Left lobe of liver (tissue), 2 donors: ENCODE measurements at places on chromosomes 1 and 21. TPM values are rescaled to one million over a fixed set of nuclear protein-coding genes. Genes with fewer than 3 reads are reported as not detected.

Gene RNF19B
- total RNA-seq: 6.6 TPM

Gene GOLPH3L
- total RNA-seq: 10.2 TPM

GRCh38 chr1:79825551-79825950 is 819.0 kb upstream of the ADGRL4 start:
- DNase-seq: no peak

Gene IPO13
- 17.0 TPM for total RNA-seq

Gene MIXL1
- total RNA-seq: not detected

GRCh38 chr1:3788756-3789420 is 7.4 kb downstream of the LRRC47 start:
- no peak for DNase-seq

GRCh38 chr1:203915811-203916210 is 54.4 kb downstream of the SNRPE start:
- no peak for DNase-seq

Gene LPAR3
- 0.08 TPM for total RNA-seq

GRCh38 chr1:224509907-224510306 is 75.3 kb upstream of the WDR26 start:
- no peak for DNase-seq

Gene LCE2C
- total RNA-seq: not detected

- DNase-seq: peak; percentile 39
These were observed 11.4 kb upstream of the SPATC1L start for GRCh38 chr21:46195595-46196195.

Gene ACOT11
- total RNA-seq: 1.5 TPM

Gene TEX38
- not detected for total RNA-seq

DNA sequence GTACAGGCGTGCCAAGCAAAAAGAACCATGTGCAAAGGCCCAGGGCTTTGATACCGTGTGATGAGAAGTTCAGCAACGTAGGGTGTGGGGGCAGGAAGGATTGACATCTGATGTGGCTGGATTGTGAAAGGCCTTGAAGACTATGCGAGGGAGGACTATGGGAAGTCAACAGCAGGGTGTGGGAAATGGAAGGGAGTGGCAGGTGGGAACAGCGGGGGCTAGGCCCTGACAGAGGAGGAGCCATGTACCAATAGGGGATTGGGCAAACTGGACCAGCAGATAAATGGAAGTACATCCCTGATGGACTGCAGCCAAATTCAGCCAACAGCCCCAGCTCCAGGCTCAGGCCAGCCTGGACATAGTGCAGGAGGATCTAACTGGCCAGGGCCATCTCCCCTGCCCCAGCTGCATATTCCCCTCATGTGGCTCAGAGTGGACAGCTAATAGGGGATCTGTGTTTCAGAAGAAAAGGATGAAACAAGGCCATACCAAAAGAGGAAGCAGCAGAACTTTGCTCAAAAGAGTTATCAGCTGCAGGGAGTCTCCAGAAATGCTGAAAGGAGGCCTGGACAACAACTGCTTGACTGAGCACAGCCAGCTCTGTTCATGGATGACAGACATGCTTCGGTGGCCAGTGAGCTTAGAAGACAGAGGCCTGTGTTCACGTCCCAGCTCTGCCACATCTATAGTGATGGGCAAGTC is 140.2 kb upstream of the SGIP1 start:
- no peak for DNase-seq

DNA sequence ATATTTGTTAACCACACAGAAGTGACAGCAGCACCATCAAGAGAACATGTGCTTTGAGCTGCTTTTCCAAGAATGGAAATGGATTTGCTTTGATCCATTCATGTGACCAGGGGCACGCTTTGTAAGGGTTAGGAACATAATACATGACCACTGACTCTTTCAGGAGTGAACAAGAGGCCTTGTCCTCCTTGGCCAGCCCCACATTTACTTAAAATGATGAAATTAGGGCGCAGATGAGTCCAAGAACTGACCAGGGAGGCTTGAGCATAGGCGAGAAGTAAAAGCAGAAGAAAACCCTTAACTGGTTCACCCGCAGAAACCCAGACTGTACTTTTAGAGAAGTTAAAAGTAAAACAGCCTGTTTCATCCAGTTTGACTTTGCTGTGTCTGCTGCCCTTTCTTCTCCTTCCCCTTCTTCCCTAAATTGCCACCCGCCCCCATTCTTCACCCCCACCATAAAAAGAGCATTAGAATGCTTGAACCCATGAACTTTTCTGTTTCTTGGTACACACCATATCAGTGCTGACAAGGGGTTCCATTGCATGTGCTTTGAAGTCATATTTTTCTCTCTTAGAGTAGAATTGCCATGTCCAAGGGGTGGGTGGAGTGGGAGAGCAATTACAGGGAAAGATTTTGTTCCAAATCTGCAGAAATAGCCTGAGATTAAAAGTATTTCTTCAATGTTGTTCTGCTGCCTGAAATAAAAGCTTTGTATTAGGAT is 2.6 kb upstream of the GLUL start:
- no peak for DNase-seq

GRCh38 chr1:16170283-16170673 is 14.4 kb upstream of the EPHA2 start:
- no peak for DNase-seq

DNA sequence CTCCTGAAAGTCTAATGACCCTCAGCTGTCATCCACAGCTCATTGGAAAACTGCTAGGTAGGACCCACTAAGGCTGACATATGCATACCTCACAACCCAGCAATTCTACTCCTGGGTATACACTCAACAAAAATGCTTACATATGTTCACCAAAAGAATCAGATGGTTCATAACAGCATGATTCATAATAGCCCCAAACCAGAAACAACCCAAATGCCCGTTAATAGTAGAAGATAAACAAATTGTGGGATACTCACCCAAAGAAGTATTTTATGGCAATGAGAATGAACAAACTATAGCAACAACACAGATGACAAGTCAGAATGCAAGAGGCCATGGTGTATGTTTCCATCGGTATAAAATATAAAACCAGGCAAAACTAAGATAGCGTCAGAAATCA is 124.6 kb downstream of the HLCS start:
- DNase-seq: no peak

DNA sequence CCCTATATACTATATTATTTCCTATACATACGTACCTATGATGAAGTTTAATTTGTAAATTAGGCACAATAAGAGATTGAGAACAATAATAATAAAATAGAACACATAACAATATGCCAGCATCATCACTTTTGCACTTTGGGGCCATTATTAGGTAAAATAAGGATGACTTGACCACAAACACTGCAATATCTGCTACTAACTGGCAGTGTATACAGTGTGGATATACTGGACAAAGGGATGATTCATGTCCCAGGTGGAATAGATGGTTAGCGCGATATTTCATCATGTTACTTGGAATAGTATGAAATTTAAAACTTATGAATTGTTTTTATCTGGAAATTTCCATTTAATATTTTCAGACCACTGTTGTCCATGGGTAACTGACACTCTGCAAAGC is 35.4 kb upstream of the TXLNA start:
- DNase-seq: no peak

GRCh38 chr1:186618401-186619170 is 61.6 kb downstream of the PTGS2 start:
- peak; percentile 49 for DNase-seq

DNA sequence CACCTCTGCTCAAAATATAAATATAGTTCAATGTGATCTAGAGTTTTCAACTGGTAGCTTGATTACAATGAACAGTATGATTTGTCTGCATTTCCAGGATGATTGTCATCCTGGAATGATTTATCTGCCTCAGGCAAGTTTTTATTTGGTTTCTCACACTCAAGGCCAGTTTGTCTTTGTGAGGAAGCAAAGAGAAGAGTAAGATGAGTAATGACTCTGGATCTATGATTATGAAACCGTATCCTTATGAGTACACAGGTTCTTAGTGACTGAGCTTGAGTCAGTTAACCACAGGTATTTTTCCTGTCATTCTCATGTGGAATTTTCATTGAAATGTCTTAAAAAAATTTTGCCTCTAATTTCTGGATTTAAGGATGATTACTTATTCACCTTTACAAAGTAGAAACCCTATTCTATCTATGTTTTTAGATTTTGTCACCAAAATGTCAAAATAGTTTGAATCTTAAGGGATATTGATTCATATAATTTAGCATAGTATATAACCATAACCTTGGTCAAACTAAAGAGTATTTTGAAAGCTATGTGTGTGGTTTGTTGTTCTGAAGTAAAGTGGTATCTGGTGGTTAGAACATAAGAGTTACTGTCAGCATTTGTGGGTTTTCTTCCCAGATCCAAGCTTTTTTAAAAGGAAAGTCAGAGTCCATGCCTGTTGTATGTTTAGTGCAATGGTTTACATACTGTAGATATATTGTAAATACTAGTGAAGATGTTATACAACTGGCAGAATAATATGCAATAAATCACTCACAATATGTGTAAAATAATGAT is 145.0 kb downstream of the RASAL2 start:
- DNase-seq: no peak

- no peak for DNase-seq
These were observed 9.1 kb upstream of the CTH start for GRCh38 chr1:70401974-70402373.

DNA sequence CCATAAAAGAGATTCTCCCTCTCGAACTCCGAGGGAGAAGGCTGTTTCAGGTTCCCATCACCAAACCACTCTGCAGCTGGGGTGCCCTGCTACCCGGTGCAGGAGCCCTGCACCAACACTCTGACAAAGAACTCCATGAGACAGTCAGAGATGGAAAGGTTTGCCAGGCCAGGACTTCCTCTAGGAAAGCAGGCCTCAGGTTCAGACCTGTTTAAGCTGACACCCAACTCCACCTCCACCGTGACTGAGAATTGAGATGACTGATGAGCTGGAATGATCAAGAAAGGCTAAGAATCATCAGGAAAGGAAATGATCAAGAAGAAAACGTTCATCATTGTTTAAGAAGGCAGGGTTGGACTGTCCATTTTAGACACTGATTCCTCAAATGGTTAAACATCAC is 46.2 kb upstream of the KCNE1 start:
- no peak for DNase-seq

GRCh38 chr1:32859915-32860314 is 10.8 kb downstream of the FNDC5 start:
- DNase-seq: no peak

- DNase-seq: no peak
These were observed 54.6 kb upstream of the DPT start for GRCh38 chr1:168783458-168784210.

Gene MYBPH
- total RNA-seq: not detected

GRCh38 chr1:164058198-164058597 is 500.8 kb upstream of the PBX1 start:
- no peak for DNase-seq

DNA sequence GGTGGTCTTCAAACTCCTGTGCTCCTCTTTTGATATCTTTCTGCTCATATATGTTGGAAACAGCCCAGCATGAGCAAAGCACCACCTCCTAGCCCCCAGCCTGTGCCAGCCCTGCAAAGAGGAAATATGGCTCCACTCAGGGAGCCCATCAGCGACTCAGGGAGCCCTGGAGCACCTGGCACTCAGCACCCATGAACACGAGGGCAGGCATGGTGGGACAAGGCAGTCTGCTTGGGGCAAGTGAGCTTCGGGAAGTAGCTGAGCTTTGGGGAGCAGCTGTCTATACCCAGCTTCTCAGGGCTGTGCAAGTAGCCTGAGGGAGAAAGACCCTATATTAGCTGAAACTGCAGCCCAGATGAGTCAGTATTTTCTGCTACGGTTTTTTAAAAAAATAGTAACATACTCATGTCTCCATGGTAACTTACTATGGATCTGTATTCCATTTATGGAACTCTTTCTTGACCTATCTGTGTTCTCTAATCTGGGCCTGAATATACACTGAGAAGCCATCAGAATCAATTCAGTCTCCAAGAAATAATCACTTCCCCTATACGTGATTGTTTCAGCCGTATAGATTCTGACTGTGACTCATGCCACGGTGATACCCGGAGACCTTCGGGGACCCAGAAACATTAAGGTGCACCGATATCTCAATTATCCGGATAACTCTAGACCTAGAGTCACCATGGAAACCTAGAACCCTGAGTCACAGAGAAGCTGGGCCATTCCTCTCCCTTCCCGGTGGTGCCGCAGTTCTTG is 1.5 kb upstream of the ETS2 start:
- DNase-seq: no peak

- no peak for DNase-seq
These were observed 48.9 kb downstream of the INKA2 start for GRCh38 chr1:111690306-111690617.

GRCh38 chr1:198939286-198939685 is 300.4 kb downstream of the PTPRC start:
- no peak for DNase-seq

DNA sequence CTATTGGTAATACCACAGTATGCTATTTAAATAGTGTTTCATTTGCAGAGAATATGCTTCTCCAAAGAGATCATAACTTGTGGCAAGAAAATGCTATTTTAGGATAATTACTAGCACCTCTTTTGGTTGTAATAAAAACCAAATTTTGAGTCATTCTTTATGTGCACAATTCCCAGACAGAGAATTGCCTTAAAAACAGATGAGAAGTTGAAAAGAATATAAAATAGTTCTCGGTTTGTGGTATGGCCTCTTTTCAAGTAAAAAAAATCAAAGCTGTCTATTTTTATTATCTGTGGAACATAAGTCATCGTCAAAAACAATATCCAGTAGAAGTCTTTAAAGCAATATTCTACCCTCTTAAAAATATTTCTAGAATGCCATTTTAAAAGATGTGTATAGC is 185.9 kb downstream of the GREM2 start:
- no peak for DNase-seq

Gene MAPKAPK2
- total RNA-seq: 41.0 TPM
